ENCODE measurements at places on chromosomes 5 and 9.

DNA sequence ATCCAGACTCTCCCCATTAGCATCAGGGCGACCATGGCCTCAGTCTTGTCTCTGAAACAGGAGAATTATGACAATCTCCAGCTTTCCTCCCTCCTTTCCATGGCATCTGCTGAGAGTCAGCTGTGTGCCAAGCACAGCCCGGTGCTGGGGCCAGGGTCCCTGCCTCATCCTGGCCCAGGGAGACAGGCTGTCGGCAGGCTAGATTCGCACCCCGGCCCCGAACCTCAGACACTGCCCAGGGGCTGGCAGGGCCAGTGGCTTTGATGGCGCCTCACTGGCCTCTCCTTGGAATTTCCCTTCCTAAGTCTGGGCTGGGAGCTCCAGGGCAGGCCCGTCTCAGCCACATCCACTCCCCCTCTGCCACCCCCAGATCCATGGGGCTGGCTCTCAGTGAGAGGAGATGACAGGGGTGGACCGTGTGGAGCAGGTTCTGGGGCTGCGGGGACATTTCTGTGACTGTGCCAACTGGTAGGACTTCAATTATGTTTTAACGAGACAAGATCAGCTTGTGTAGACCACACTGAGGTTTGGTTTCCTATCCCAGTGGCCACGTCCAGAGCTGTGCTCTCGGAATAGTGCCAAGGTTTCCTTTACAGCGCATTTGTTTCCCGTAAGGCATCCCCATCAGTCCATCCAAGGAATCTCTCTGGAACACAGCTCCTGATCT, 15.5 kb downstream of the FAM163B start:
- DNase-seq = no peak

- DNase-seq = no peak
Observed at GRCh38 chr9:875119-875962, 33.8 kb downstream of the DMRT1 start.

DNA sequence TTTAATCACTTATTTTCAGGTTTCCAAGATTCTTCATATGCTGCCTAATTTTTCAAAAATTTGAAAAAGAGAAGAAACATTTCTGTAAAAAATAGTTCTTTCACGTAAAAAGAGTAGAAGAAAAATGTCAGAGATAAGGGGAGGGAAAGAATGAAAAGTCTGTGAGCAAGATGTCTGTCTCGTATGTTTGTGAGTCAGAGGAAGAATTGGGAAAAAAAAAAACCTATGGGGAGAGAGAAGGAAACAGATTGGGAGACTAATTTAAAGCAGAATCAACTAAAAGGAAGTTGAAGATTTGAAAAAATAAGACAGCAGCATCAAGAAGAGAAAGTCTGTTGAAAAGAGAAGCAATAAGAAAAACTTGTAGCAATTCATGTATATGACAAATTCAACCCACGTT, 456.3 kb downstream of the HINT1 start:
- no peak for DNase-seq

DNA sequence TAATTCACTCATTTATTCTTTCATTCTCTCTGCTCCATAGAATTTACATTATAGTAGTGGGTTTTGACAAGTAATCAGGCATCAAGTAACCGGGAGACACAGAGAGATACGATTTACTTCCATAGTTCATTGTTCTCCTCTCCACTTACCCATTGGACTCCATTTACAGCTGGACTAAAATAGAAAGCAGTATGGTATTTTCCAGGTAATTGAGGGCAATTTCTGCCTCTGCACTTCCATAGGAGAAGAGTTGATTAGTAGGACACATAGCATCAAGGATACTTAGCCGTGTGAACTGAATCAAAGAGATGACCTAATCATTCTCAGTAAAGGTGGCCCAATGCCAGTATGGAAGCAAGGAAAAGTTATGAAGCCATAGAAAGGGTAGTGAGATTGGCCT, 244.4 kb downstream of the COX7C start:
- DNase-seq = no peak

- DNase-seq = no peak
Observed at GRCh38 chr9:132181796-132182313, 20.0 kb downstream of the NTNG2 start.

DNA sequence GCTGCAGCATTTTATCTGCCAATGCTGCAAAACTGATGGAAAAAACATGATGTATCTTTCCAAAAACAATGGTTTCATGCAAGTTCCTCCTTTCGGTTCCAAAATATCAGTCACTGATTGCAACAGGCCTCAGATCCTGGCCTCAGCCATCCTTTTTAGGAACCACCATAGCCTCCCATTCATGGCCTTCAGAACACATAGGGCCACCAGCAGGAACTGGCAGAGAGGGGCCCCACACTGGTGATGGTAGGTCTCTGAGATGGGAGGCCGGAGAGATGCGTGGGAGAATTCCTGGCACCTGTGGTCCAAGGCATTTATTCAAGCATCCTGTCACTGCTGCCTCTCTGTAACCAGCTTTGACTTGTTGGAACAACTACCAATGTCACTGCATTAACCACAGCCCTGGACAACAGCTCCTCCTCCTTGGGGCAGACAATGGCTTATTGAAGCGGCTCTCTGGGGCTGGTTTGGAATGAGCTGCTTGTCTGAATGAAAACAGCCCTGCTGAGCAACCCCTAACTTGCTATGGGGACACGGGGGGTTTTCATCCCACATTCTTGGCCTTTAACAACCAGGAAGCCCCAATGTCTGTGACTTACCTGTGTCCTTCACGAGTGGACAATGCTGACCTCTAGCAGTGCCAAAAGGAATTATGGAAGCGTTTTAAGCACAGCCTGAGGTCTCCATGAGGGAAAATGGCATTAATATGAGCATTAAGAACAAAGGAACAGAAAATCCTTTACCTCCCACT, 108.1 kb downstream of the LHFPL2 start:
- DNase-seq = no peak

DNA sequence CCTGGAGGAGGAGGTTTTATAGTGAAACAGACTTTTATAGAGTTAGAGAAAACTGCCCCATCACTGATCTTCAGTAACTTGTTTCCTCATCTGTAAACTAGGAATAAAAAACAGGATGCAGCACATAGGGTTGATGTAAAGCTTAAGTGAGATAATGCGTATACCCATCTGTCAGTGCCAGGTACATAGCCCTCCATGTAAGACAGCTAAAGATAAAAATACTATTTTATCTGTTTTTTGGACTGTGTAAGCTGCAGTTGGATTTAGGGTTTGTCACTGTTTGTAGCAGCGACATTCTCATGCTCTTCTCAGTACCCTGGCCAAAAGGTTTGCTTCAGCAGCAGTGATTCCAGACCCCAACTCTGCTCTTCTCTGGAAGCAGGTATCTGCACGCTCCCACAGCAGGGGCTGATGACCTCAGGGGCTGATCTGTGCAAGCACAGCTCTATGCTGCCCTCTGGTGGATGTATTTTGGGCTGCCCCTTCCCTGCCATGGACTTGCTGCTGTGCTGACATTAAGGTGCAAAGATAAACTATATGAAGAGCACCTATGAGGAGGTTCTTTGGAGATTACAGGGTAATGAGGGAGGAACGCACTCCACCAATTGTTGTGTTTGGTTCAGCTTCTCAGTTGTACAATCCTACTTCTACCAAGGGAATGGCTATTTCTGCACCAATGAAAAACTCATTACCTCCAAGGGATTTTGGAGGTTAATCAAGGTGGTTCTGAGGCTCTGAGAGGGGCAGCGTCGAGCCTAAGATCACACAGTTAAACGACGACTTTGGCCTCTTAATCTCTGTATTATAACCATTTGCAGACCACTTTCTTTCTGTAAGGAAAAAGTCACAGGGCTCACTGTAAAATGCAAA, 13.1 kb downstream of the HMHB1 start:
- DNase-seq = peak; percentile 50

DNA sequence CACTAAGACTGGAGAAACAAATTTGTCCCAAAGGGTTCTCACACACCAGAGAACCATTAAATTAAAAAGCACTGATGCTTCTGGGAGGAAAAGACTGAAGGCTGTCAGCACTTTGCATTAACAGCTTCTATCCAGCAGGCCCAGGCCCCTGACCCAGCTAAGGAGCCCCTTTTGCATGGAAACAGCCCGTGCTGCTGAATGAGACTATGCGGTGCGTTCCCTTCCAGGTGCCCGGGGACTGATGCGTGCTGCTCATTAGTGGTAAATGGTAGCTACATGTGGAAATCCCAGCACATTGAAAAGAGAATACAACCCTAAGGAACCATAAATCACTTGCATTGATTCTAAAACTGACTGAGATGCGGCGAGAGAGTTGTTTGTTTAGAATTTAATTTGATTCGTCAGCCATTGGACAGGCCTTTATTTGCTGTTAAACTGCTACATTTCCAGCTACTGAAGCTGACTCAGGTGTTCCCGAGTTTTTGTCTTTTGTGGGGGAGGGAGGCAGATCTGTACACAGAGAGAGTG, 351.0 kb upstream of the SLC24A2 start:
- DNase-seq = no peak

- DNase-seq = no peak
Observed at GRCh38 chr9:133153227-133154096, 10.3 kb downstream of the GBGT1 start.

DNA sequence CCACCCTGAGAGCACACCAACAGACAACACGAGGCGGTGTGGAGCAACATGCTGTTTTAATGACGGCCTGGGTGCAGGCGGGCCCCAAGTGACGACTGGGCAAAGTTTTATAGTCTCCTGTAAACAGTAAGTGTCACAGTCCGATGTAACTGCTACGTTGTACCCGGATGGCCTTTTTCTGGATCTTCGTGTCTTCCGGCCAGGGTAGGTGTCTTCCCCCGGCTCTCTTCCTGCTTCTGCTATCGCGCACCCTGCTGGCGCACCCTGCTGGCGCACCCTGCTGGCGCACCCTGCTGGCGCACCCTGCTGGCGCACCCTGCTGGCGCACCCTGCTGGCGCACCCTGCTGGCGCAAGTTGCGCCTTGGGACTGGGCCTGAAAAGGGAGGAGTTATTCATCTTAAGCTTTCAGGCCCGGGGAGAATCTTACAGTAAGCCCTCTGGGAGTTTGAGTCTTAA, 143.0 kb upstream of the TARS1 start:
- no peak for DNase-seq

GRCh38 chr9:71446106-71446472, 322.2 kb downstream of the CEMIP2 start:
- DNase-seq = no peak

DNA sequence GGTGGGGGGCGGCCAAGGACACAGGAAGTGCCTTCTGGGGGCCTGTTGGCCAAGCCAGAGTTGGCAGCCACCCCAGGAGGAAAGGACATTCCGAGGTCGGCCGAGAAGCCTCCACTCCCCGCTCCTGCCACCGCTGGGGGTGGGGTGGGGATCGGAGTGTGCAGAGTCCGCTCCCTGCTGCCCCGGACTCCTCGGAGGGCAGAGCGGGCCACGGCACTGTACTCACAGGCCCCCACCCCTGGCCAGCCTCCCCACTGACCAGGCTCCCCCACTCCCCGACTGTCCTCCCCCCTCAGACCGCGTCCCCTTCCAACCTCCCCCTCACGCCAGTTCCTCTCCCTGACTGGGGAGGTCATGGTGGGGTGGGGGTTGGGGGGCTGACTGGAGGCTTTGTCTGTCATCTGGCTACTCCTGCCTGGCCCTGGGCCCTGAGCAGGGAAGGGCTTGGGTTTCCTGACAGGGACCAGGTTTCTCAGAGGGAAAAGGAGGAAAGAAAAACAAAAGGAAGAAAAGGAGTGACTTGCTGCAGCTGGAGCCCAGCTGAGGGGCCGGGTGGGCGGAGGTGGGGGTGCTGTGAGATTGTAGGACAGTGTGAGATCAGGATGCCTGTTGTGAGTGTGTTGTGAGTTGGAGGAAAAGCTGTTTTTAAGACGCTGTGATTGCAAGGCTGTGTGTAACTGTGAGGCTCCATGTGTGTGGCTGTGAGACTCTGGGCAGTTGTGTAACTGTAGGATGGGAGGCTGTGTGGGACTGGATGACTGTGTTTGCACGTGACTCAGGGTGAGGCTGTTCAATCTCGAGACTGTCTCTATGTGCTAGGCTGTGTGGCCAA, 29.7 kb downstream of the CNTFR start:
- DNase-seq = no peak

DNA sequence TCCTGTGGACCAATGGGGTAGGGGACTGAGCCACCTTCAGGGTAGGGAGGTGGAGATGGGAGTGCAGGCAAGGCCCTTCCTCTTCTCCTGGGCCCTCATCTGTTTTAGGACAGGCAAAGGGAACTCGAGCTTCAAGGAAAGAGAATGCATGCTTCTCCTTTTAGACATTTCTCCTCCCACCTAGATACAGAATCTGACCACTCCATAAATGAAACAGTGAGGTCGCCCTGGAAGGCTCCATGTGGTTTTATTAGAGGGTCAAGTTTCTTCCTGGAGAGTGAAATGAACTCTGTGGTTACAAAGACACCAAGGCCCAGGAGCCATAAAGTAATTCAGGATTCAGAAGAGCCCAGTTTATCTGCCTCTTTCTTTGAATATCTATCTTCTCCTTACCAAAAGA, 14.9 kb downstream of the LHFPL2 start:
- no peak for DNase-seq

DNA sequence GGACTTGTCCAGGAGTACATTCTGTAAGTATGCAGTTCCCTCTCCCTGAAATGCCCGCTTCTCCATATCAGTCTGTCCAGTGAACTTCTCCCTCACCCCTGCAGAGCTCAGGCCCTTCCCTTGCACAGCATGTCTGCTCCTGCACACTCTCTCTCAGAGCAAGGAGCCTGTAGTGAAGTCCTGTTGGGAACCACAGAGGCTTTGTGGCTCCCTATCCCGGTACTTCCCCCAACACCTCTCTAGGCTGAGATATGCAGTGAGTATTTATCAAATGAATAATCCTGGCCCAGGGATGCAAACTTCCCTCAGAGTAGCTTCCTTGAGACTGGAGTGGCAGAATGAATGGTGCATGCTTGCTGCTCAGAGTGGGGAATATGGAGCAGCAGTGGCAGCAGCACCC, 48.8 kb downstream of the POC5 start:
- DNase-seq = no peak

All from smooth muscle cell of the brain vasculature (primary cell).